ENCODE measurements at places on chromosomes 3 and 15.

GRCh38 chr15:101168463-101168824, 83.4 kb downstream of the CHSY1 start:
- DNase-seq = no peak

DNA sequence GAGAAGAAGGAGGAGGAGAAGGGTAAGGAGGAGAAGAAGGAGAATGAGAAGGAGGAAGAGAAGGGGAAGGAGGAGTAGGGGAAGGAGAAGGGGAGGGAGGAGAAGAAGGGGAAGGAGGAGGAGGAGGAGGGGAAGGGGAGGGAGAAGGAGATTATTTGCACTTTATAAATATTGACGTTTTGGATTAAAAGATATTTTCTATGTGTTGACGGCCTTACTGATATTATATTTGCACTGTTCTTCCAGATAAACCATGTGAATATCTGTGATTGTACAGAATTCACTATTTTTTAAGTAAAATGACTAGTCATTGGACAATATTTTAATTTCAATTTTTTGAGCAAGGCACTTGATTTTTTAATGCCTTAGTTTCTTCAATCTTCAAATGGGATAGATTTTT, 310.5 kb upstream of the DNAJC19 start:
- no peak for DNase-seq

GRCh38 chr3:27593173-27593572, 109.0 kb upstream of the SLC4A7 start:
- no peak for DNase-seq

GRCh38 chr15:54816401-54816800, 380.3 kb downstream of the RSL24D1 start:
- DNase-seq = no peak

GRCh38 chr3:175732017-175732416, 872.9 kb downstream of the NAALADL2 start:
- no peak for DNase-seq

- no peak for DNase-seq
Observed at GRCh38 chr3:28188686-28189085, 52.7 kb upstream of the CMC1 start.

- no peak for DNase-seq
Observed at GRCh38 chr3:100761211-100761942, 52.1 kb downstream of the TFG start.

DNA sequence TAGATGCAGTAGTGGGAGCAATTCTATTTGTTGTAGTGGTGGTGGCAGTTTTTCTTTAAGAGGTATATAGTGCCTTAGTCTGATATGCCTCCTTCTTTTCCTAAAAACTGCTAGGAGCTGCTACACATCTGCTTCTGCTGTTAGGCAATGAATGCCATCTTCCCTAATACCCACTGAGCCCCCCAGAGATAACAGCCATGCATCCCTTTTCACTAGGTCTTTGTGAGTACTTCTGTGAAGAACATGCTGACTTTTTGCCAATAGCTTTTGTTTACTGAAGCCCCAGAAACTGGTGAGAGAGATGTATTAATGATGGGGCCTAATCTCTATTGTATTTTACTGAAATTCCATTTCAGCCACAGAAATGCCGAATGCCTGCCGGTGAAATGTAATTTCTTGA, 92.6 kb upstream of the CHL1 start:
- no peak for DNase-seq

- DNase-seq = no peak
Observed at GRCh38 chr15:40130799-40131502, 22.3 kb upstream of the BMF start.

GRCh38 chr3:100260081-100260684, 609 bp upstream of the TBC1D23 start:
- DNase-seq = no peak

GRCh38 chr3:123337226-123337625, 111.7 kb downstream of the ADCY5 start:
- DNase-seq = no peak

GRCh38 chr3:139455855-139456254, 20.5 kb downstream of the RBP2 start:
- peak; percentile 21 for DNase-seq

- DNase-seq = no peak
Observed at GRCh38 chr3:77799278-77799677, 759.4 kb downstream of the ROBO2 start.

DNA sequence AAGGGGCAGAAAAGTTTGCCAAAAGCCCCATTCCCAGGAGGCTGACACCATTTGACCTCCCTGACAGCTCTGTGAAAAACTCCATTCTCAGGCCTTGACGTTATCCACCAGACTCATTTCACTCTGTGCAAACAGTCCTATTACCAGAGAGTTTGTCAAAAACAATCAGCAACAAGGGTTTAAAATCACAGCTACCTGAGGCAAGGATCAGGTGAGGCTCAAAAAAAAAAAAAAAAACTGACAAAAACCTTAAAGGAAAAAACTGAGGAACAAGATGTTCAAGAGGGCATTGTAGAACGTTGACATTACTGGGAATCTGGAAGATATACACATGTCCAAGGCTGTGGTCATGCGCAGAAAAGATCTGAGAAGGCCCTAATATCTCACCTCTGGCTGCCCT, 11.4 kb downstream of the AVEN start:
- no peak for DNase-seq

DNA sequence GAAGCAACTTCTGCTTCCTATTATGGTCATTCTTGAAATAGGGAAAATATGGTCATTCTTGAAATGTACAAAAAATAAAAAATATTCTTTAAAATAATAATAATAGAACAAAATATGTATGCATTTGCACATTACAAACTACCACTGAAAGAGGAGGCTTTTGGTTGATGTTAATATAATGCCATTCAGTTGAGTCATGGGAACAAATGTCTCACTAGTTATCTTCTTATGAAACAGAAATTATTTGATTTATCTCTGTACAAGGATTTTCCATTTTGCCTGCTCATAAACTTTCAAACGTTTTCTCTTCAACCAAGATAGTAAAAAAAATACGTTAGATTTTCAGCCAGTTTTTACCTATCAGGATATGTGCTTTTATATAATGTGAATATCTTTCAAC, 1662.7 kb downstream of the OTOL1 start:
- DNase-seq = no peak

GRCh38 chr15:70795311-70795665, 31.9 kb upstream of the UACA start:
- no peak for DNase-seq

GRCh38 chr15:60573936-60574335, 95.0 kb upstream of the ICE2 start:
- DNase-seq = no peak

GRCh38 chr15:89021224-89021623, 67.0 kb upstream of the ABHD2 start:
- no peak for DNase-seq

GRCh38 chr3:83842511-83842910, 1116.3 kb upstream of the CADM2 start:
- no peak for DNase-seq
